ENCODE measurements at places on chromosomes 5 and 9.
A peak's percentile ranks its signal among the peaks of the same experiment; 100 is the strongest.

GRCh38 chr5:121500310-121500709 is 351.4 kb upstream of the FTMT start:
- DNase-seq, result no peak

GRCh38 chr9:18333157-18333556 is 140.8 kb upstream of the ADAMTSL1 start:
- DNase-seq, result no peak

GRCh38 chr9:100352201-100352726 is 478 bp downstream of the TEX10 start:
- peak; percentile 4 for DNase-seq

DNA sequence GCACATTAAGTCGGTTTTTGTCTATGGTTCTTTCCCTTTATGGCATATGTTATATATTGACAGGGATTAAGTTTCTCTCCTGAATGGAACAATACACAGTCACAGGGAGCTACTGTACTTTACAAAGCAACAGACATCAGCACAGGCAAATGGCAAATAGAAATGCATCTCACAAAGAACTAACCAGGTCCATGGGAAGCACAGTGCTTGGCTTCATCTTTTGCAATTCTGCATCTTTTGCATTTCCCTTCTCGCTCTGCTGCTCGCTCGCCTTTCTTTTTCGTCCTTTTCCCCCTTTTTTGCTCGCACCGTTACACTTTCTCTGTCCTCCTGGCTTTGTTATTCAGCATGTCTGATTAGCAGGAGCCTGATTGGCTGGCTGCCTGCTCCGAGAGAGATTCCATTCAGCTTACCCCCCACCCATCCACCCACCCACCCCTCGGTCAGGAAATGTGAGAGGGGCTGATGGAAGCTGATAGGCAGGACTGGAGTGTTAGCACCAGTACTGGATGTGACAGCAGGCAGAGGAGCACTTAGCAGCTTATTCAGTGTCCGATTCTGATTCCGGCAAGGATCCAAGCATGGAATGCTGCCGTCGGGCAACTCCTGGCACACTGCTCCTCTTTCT is at the start of gene ADAMTSL1:
Gene ADAMTSL1 (plus strand): TSS at position 502 of the 628 bp plus-strand sequence. CDS start 80 bp downstream, at position 582.
- no peak for DNase-seq

- DNase-seq, result no peak
Measured at GRCh38 chr5:39623291-39623865, 198.6 kb upstream of the DAB2 start.

DNA sequence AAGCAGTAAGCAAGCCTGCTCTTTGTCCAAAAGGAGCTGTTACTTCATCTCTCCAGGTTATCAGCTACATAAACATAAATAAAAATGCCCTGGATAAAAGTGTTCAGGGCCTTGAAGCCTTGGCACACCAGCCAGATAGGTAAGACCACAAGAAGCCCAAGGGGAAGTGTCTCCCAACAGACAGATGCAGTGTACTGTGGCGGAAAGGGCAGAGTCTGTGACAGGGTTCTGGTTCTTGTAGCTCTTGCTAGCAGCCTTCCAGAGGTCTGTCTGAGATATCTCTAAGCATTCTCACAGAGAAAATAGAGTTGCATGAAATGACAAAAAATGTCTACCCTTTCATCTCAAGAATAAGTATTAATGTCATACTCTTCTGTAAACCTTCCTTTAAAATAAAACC is 30.1 kb downstream of the ISOC1 start:
- no peak for DNase-seq

DNA sequence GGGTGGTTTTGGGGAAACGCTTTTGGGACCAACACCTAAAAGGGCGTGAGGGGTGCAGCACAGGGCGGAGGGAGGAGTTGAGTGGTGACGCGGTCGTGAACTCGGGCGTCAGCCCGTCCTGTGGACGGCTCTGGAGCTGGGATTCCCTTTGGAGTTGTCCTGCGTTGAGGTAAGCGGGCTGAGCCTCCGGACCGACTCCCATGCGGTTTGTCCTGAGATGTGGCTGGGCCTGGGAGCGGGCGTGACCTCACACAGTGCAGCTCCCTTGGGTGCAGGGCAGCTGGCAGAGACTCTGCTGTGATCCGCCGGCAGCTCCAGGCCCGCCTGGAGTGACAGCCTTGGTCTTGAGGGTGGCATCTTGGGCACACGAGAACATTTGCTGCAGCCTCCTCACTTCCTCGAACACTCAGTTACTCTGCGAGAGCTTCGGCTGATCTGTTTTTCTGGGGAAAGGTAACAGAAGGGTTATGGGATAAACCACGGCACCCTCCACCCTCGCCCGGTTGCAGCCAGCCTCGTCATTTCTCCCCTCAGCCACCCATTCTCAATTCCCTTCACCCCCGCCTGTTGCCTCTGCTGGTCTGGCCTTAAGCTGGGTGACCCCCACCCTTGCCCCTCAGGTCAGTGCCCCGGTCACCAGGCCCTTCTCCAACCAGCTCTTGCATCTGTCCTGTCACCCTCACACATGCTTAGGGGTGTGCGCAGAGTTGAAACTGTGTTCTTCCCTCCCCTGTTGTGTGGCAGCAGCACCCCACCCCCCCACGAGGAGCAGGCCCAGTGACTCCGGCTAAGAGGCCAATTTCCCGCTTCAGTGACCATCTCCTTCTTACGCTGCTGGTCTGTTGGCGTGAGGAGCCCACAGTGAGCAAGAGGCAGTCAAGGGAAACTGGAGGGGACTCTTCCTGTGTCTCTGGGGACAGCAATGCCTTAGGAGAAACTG is 94.2 kb upstream of the COL5A1 start:
- no peak for DNase-seq

DNA sequence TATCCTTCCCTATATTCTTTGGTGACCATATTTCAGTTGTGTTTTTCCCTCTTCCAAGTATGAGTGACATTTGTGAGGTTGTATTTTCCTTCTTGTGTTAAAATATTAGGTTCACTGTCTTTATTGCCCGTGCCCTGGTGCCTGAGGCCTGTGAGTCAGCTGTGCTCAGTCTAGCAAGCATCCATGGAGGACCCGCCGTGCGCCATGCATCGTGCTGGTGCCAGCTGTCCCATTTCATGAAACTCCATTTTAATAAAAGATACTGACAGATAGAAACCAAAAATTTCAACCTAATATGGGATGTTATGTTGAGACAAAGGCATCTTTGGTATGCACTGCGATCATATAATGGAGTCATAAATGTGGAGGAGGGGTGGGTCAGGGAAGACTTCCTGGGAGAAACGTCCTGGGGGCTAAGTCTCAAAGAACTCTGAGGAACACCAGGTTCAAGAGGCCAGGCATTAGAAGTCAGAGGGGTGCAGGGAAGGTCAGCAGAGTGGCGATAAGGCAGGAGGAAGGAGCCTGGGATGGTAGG is 34.0 kb upstream of the FGF1 start:
- no peak for DNase-seq

DNA sequence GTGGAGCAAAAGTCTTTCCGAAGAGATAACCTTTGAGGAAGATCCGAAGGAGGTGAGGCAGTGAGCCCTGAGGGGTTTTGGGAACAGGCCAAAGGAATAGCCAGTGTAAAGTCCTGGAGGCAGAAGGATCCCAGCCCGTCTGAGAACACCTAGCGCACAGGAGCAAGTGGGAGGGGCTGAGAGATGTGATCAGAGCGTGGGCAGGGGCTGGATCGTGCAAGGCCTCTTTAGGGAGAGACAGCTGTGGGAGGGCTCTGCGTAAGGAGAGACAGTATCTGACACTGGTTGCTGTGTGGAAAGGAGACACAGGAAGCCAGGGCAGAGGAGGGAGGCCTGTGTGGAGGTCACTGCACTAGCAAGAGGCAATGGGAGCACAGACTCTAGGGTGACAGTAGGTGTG is 68.2 kb downstream of the BARX1 start:
- no peak for DNase-seq

DNA sequence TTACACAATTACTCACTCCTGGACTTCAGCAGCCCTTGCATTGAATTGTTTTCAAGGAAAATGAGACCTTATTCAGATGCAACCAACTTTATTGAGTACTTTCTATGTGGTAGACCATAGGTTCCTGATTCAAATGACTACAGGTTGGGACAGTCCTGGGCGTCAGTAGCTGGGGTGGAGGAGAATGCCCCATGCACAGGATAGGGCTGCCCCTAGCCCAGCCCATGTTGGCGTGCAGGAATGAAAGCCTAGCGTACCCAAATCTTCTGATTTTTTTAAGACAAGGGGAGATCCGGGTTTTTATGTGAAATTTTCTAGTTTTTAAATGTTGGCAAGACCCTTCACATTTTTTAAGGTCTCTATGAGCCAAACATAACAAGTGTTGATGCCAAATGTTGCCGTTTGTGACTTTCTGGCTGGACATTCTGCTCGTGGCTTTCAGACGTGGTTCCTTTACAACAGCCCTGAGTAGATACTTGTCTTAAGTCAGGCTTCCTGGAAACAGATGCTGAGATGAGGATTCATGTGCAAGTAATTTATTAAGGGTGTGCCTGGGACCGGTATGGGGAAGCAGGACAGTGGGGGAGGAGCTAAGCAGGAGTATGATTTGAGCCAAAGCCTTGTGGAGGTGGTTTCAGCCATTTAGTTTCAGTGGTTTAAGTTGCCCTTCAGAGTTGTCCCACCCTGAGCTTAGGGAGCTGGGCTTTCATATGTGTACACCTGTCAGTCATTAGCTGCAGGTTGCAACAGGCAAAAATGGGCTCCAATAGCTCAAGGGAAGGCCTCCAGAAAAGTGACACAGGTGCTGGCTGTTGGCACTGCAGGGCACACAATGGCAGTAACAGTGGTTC is 154.1 kb downstream of the NTRK2 start:
- no peak for DNase-seq

- no peak for DNase-seq
Measured at GRCh38 chr5:60184606-60185005, 291.1 kb upstream of the PDE4D start.

DNA sequence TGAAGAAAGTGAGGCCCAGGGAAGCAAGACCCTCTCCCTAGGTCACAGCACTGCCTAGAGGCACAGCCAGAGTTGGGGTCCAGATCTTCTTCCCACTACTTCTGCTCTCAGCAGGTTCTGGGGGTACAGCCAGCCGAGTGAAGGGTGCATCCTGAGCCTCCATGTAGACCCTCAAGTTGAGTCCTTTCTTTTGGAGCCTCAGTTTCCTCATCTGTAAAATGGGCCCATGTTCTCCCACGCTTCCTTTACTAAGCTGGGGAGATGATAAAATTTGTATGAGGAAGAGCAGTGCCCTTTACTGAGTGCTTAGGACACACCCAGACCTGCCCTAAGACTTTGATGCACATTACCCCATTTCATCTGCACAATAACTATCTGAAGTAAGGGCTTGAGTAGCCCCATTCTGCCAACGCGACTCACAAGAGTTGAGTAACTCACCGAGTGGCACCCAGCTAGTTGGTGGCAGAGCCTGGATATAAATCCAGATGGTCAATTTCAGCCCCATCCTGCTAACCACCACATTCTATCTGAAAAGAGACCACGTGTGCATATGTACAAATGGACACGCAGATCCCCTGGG is 64.3 kb upstream of the GGTA1 start:
- DNase-seq, result no peak

GRCh38 chr5:81233080-81233634 is at the start of gene CKMT2:
TSS of gene CKMT2 (plus strand) at chr5:81233322. CDS start at chr5:81251133, 17,811 bp downstream.
- DNase-seq, result no peak

DNA sequence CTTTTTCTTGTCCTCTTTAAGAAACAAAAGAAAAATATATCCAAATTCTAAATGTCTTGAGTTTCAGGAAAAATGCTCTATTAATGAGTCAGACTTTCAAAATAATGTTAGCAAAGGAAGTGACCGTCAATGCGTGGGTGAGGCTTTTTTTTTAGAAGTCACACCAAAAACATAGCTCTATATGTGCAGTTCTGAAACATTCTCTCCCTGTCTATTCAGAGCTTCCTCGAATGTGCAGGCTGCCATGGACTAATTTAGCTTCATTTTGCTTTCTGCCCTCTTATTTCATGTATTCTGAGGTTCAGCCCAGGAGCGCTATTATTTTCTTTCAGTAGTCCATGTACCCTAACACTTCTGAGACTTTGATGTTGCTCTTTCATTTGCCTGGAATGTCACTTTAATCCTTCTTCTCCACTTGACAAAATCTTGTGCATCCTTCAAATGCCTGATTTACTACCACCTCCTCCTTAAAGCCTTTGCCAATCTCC is 72.5 kb upstream of the RASA1 start:
- DNase-seq, result no peak

- DNase-seq, result no peak
Measured at GRCh38 chr5:11596657-11597071, 307.6 kb downstream of the CTNND2 start.

DNA sequence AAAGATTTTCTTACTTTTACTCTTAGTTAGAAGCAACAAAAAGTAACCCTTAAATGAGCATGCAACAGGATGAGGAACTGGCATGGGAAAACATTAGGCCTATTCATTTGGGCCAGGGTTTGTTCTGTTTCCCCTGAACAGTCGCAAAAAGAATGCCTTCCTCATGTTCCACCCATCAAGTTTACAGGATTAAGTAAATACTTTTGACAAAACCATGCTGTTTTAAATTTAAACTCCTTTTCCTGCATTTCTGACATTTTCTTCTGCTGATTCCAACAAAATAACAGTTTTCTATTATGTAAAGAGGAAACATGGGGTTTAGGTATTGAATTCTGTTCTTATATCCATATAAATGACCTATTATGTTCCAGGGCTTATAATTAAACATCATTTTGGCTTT is 236.6 kb upstream of the ACTBL2 start:
- DNase-seq, result no peak

DNA sequence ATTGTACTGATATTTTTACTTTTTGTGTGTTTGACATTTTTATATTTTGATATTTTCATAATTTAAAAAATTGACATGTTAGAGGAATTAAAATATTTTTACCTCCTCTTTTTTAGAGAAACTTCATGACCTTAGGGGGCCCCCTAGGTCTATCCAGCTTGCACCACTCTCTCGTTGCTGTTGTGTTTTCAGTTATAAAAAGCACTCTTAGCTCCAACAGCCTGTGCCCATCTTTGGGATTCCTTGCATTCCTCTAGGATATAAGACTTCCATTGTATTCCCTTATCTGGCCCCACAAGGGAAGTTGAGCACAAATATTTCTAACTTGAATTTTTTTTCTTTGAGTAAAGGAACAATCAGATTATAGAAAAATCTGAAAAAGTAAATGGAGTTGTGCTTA is 245.3 kb downstream of the SH3GL2 start:
- no peak for DNase-seq

GRCh38 chr9:108534741-108535140 is 321.0 kb downstream of the ACTL7B start:
- DNase-seq, result no peak

All from activated gamma-delta T cell treated with Interleukin-2 at 50 U/mL for 16 hours (primary cell).